Right kidney (tissue), 9 donors: ENCODE measurements at places on chromosomes 2 and 18.

DNA sequence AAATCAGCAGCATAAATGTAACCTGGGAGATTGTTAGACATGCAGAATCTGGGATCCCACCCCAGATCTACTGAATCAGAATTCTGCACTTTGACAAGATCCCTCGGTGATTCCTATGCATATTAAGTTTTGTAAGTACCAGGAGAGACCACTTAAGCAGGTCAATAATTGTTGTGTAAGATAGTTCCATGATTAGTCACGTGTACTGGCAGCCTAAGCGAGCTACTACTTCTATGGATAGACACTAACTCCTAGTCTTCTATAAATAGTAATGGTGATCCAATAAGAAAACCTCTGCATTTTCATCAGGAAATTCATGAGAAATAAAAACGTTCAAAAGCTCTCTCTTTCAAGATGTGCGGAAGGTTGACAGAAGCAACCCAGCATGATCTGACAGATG is 988.2 kb upstream of the CHAC2 start:
- DNase-seq: no peak

DNA sequence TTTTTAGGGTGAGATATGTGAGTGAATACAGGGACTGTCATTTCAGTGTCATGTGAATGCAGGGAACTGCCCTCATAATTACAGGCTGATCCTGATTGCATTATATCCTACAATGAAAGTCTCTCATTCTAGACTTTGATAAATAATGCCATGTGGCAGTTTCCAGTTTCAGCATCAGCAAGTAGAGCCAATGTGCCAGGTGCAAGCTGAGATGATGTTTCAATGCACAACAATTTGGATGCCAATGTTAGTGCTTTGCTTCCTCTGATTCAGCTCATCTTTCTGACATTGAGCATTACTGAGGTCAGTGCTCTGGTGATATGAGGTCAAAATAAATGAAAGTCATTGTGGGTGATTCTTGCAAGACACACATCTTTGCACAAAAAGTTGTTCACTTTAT is 63.7 kb upstream of the TFPI start:
- DNase-seq: no peak

DNA sequence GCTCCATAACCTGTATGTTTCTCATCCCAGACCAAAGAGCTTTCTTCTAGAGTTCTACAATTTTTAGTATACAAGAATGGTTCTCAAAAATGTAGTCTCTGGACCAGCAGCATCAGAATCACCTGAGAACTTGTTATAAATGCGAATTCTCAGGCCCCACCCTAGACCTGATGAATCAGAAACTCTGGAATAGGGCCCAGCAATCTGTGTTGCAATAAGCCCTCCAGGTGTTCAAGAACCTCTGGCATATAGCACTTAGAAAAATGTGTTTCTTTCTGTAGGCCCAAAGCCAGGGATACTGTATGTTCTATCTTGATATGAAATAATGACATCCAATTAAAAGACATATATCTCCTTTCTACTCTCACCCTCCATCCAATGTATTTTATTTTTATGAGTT is 10.4 kb downstream of the PAIP2B start:
- DNase-seq: no peak

- DNase-seq: no peak
Measured at GRCh38 chr2:11758647-11759046, 12.2 kb downstream of the LPIN1 start.

- no peak for DNase-seq
Measured at GRCh38 chr2:136305517-136306192, 187.7 kb upstream of the CXCR4 start.

DNA sequence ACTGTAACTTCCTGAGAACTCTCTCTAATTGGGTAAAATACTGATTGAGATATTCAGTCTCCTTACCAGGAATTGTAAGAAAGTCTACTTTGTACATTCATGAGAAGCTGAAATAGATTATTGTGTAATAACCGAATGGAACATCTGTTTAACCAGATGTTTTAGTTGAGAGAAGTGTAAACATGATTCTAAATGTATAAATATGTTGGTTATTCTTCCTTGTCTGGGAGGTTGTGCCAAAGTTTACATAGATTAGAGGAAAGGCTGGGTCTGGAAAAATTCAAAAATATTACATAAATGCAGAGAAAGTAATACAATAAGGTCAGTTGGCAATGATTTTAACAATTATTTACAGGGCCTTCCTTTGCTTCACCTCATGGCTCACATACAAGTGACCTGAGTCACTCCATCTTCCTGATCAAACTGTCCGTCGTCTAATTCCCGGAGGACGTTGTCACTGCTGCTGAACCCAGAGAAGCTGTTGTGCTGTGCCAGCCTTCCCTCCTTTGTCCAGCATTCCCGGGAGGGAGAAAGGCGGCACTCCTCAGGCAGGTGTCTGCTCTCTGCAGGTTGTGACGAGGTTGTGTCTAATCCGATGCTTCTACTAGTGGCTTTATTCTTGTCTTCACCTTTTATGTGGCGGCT is 55.9 kb downstream of the MOB4 start:
- no peak for DNase-seq

DNA sequence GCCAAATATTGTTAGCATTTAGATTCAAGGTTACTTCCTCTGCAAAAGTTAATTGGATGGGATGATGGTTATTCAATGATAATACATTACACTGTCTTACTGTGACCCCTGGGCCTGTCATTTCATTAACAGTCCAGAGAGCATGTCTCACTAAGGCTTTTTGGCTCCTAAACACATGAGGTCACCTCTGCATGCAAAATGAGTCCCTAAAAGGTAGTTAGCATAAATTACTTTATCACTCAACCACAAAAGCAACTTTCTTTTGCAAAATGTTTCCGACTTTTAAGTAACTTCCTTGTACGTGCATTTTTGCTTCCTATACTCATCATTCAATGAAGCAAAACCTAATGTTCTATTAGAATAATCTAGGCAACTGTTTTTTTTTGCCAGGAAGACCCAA is 16.8 kb upstream of the AGFG1 start:
- no peak for DNase-seq

- DNase-seq: no peak
Measured at GRCh38 chr2:675051-675450, 2.2 kb downstream of the TMEM18 start.

DNA sequence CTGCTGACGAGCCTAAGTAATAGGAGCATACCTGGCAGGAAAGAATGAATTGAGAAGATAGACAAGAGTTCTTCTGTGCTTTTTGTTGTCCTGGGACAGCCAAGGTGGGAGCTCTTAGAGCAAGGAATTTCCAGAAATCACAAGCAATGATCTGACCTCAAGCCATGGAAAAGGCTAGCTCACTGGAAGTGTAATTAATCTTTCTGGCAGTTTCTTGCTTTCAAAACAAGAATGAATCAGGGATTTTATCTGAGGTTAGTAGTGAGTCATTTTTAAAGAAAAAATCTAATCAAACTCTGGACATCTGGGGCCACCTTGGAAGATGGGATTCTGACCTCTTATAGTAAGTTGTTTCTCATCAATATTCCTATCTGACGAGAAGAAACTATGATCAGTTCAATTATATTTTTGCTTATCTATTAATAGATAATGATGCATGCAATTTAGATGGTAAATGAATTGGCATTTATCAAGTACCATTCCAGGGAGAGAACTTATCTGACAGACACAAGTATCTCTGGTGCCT is 98.0 kb downstream of the ADCYAP1 start:
- no peak for DNase-seq

- DNase-seq: no peak
Measured at GRCh38 chr2:221377597-221377996, 194.5 kb downstream of the EPHA4 start.

DNA sequence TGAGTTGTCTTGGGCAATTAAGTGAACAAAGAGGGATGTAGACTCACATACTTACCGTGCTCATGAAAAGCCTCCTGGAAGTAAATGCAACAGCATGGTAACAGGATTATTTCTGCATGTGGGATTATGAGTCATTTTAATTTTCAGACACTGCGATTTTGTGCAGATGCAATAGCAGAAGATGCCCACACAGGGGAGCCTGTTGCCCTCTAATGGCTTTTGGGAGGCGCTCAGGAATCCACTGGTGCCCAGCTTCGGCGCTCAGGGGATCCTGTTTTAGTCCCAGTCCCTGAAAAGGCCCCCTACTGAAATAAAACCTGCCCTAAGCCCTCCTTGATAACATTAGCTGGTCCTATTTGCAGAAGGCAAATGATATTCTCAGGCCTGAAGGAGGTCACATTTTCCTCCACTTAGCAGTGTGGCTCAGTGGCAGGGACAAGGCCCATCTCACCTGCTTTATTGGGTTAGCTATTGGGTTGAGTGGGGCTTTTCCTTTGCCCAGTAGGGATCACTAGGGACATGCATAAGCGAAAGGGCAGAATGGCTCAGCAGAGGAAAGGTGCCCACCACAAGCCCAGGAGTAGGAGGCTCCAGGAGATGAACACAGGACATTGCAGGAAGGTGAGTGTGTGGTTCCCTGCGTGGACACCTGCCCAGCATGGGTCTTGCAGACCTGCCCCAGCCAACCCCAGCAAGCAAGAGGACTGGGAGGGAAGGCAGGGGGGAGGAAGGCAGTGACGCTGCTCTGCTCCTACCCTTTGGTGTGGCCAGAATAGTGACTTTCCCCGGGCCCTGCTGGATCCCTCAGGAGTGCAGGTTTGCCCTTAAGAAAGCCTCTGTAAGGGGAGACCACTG is 26.5 kb upstream of the KCNS3 start:
- peak; percentile 34 for DNase-seq

GRCh38 chr2:71610671-71611070 is 157.3 kb downstream of the DYSF start:
- no peak for DNase-seq

- no peak for DNase-seq
Measured at GRCh38 chr2:3042601-3043585, 334.7 kb downstream of the EIPR1 start.

- no peak for DNase-seq
Measured at GRCh38 chr2:31414601-31415241, at the start of gene XDH. Gene XDH, minus strand, starts transcription at chr2:31414742. Its CDS starts 76 bp downstream, at chr2:31414666.

GRCh38 chr2:3639015-3639630 is 18.9 kb upstream of the ALLC start:
- DNase-seq: no peak

DNA sequence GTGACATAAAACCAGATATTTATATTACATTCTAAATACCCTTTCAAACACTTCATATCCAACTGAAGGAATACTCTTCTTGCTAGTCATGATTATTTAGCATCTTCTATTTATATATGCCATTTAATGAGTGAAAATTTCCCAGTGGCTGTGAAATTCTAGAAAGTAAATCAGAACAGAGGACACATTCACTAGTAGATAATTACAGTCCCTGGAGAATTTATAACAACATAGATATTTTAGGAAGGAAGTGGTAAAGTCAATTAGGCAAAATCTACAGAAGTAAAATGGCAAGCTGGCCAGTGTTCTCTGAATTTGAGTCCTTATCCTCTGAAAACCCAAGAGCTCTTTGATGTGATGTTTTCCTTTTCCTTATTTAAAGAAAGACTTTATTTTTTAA is 121.8 kb downstream of the PMAIP1 start:
- no peak for DNase-seq

- DNase-seq: no peak
Measured at GRCh38 chr18:68843473-68844089, 45.7 kb downstream of the CCDC102B start.

- no peak for DNase-seq
Measured at GRCh38 chr2:232282508-232283055, 96.0 kb upstream of the ALPP start.

GRCh38 chr2:26224095-26224494 is 20.3 kb downstream of the HADHA start:
- DNase-seq: no peak

DNA sequence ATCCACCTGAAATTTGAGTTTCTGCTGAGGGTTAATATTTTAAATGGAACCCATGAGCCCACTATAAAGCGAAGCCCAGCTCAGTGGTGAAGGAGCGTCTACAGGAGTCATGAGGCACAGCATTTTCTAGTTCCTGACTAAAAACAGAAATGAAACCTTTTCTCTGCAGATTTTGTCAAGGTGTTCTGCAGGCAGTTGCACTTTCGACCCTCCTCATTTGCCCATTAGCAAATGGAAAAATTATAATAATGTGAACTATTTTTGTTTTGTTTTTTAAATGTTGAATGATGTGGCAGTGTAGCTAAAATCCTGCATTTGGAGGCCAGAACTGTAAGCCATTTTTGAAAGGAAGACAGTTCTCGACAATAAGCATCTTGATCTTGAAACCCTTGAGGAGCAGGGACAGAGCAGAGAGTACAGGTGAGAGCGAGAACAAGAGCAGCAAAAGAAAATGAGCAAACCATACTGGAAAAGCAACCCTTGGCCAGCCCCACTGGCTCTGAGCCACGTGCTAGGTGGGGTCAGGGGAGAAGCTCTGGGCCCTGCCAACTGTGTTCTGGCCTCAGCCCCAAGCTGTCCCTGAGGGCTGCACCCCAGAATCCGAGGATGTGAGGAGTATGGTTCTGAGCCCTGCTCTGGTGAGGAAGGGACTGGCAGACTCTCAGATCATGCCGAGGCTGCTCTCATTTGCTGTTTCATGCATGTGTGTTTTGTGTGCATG is 26.4 kb upstream of the COPS8 start:
- no peak for DNase-seq

DNA sequence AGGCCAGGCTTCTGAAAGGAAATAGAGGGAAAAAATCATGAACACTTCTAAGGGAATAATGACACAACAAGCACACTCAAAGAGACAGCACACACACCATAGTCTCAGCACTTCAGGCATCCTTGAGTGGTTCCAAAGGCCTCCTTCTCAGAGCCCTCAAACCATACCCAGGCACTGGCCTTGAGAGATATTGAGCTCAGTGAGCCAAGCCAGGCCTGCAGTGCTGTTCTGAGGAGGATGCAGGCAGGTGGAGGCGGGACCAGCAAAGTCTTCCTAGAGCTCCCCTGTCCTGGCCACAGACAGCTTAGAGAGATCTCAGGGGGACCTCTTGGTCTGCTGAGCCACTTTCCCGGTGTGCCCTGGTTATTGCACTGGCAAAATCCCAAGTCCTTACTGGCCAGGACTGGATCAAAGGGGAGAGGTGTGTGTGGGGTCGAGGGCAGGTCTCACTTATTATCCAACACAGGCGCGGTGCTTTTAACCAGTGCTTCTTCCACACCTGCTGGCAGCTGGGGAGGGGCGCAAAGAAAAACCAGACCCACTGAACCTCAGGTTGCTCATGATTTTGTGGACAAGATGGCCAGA is 86.8 kb upstream of the HAAO start:
- DNase-seq: no peak

DNA sequence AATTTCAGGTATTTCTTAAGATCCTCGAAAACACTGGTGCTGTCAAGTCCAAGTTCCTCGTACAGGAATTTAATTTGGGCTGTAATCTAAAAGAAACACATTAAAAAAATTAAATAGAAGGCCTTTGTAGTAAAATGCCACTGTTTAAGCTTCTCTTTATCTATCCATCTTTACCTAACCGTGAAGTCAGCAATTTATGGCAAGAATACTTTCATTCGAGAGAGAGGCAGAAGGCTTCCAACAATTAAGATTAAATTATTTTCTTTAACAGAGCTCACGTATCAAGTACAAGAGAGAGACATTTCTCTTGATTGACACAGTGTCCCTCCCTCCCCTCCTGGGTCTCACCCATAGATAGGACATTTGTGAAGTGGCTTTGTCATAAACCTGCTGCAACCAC is 39.9 kb downstream of the PREPL start:
- no peak for DNase-seq
